ENCODE measurements at places on chromosomes 5 and 9.

GRCh38 chr5:171242521-171242920, 66.5 kb upstream of the TLX3 start:
- no peak for DNase-seq

DNA sequence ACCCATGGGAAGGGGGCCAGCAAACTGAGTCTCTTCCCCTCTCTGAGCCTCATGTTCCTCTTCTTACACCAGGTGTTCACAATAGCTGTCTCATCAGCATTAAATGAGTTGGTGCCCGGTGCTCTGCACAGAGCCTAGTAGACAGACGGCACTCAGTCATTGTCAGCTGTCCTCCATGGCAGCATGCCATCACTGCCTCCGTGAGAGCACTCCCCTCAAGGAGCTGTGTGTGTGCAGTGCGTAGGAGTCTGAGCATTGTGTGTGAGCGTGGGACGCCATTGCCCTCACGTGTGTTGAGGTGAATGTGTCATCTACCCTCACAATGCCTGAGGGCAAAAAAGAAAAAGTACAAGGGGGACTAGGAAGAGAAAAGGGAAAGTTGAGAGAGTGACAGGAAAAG, 536.5 kb downstream of the CDK5RAP2 start:
- DNase-seq = no peak

GRCh38 chr9:615756-616155, 225.7 kb upstream of the DMRT1 start:
- DNase-seq = no peak

GRCh38 chr5:172903790-172904189, 55.4 kb upstream of the RPL26L1 start:
- DNase-seq = no peak

DNA sequence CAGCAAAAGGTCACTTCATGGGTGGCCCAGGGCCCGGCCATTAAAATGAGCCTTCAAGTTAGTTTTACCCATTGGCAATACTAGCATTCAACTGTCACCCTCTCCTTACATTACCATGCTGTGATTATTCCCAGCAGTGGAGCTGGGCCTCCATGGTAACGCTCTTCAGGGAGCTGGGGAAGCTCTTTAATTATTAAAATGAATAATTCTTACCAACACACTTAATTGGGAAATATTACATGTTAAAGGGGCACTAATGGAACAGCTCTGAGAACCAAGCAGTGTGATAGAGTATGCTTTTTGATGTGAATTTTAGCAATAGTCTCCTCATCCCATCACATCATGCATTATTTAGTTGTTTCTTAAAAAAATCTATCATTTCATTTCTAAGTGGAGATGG, 187.2 kb downstream of the CEMIP2 start:
- no peak for DNase-seq

DNA sequence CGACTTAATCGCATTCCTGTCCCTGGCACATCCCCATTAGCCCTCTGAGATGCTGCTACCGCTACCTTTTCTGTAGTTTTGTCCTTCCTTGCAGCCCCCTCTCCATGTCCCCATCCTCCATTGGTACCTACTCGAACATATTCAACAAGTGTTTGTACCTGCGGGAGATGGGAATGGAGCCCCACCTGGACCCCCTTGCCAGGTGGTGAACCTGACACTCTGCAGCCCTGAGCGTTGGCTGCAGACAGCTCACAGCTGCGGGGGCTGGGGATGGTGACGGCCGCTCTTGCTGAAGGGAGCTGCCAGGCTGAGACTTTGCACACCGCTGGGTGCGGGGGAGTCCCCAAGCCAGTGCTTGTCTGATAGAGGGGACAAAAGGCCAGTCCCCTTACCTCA, 96.3 kb upstream of the DAP start:
- no peak for DNase-seq

DNA sequence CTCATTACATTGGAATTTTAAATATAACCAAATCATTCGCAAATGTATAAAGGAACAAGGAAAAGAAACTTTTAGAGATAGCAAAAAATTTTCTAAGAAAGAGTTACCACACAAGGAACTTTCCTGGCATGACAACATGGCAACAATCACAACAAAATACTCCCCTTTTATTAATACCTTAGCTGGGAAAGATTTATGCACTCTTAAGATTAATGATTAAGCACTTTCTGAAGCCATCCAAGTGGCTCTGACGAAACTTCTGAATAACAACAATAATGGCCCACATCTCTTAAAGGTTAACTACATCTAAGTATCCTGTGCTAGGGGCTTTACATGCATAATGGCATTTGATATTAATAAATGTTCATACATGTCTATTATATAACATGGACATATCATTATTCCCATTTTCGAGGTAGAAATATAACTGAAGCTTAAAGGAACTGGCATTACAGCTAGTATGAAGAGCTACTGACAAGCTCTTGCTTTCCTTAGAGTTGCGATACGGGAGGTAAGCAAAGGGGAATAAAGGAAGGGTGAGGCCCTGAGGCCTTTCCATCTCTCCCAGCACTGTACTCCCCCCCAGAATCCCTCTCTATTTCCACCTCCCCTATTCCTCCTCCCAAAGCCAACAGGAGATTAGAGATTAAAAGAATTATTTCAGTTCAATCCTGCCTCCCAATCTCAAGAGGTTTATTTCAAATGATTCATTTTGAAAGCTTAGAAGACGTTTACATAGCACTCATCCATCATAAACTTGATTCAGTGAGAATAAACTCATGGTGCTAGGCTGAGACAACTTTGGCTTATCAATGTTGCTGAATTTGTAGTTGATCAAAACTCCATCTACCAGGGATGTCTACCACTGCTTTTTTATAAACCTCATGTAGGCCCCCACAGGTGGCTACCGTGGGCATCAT, 9.6 kb downstream of the MTMR12 start:
- DNase-seq = no peak

DNA sequence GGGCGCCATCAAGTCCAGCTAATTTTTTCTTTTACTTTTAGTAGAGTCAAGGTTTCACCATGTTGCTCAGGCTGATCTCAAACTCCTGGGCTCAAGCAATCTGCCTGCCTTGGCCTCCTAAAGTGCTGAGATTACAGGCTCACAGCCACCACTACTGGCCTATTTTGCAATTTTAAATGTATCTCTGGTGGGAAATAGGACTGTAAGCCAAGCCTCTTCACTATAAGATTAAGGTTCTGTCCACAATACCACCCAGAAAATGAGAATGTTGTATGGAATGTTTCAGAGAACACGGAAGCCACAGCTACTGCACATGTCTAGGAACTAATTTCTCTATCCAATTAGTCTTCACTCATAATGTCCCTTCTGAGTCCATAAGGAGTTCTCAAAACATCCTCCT, 607.3 kb downstream of the PRELID2 start:
- DNase-seq = no peak

- DNase-seq = no peak
Measured at GRCh38 chr5:122009436-122009835, 47.7 kb downstream of the SRFBP1 start.

GRCh38 chr5:79694652-79695051, 5.0 kb downstream of the CMYA5 start:
- no peak for DNase-seq

DNA sequence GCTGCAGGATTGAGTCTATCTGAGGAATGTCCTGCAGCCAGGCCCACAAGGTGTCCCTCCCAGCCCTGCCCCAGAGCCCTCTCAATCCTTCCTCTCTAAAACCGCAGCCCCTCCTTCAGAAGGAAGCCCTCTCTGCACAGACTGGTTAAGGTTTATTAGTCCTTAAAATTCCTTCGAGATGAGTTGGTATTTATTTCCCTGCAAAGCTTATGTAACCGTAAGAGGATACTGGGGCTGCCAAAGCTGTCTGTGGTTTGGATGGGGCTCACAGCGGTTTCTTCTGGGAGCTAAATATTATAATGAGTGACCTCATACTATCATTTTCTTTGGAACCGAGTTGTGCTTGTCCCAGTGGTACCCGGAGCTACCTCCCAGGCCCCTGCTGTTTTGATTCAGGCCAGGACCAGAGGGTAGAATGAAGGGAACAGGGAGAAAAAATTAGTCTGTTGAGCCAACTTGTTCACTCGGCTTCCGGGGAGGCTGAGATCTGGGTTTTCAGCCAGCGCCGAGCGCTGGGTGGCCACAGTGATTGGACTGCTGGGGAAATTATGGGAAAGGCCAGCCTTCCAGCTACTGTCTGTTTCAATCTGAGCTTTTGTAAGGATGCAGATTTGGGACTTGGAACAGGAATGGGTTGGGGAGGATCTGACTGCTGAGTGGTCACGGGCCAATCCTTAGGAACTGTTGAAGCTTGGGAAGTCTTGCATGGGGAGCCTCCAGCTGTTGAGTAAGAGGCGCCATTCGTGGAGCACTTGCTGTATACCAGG, 107.5 kb downstream of the NDFIP1 start:
- no peak for DNase-seq

GRCh38 chr9:15373881-15374280, 48.8 kb upstream of the SNAPC3 start:
- no peak for DNase-seq

DNA sequence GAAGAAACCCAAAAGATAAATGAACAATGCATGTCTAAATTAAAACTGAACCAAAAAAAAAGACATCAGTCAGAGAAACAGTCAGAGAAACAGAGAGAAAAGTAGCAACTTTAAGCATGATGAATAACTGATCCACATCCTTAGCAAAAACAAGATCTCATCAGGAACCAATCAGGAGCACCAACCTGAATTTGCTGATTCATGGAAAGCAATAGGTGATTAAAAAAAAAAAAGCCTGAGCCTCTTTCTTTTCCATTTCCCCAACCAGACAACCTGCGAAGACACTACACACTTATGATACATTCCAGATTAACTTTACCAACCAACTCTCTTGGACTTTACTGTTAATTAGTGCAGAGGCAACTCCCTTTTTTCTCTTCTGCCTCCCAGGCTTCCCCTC, 112.7 kb upstream of the TAS2R1 start:
- DNase-seq = no peak

- no peak for DNase-seq
Measured at GRCh38 chr9:37977851-37978480, 74.0 kb upstream of the SLC25A51 start.

DNA sequence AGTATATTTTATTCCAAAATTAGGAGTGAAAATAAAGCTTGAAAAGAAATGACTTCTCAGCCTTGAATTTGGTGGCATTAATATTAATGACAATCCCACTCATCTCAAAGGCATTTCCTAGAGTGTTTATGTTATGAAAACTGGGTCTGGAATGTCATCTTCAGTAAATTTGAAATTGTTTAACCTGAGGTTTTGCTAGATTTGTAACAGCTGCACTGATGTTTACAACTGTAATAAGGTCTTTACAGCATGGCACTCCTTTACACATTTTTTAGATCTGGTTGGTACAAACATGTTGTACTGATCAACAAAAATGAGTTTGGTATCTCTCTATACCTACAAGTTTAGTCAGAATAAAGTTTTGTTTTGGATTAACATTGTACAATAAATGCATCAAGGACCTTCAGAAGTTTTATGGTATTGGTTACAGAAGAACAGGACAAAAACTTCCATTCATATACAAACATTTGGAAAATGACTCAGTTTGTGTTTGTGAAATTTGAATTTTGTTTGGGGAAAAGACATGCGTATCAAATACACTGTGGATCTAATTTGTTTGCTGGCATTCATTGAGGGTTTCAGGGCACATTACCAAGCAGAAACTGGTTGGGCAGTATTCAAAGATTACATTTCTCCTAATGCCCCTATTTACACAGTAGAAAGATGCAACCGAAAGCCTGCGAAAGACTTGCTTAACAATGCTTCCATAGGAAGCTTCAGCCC, 11.6 kb downstream of the FANCC start:
- no peak for DNase-seq

GRCh38 chr9:87650611-87651295, 75.2 kb upstream of the CTSL start:
- no peak for DNase-seq

DNA sequence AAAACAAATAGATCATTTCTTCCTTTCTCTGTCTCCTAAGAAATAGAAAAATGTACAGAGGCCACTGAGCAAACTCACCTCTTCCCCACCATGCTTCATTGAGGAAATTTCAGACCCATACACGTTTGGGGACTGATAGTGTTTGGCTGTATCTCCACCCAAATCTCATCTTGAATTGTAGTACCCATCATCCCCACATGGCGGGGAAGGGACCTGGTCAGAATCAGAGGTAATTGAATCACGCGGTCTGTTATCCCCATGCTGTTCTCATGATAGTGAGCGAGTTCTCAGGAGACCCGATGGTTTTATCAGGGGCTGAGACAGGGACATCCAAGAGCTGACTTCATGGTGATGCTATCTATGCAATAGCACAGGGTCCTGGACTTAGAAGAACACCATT, 1655.8 kb downstream of the MAT2B start:
- no peak for DNase-seq

DNA sequence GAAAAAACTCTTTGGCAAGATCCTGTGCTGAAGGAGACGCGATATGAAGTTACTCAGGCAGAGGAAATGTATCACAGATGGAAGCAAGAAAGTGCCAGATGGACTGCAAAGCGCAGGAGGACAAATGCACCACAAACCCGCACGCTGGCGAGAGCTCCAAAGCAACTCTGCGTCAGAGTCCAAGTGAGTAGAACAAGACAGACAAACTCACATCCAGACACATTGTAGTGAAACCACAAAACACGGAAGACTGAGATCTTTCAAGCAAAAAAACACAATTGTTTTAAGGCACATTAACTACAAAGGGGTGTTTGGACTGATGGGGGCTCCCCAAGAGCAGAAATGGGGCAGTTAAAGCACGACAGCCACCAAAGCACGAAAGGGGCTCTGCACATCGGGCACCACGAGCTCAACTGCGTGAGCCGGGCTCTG, 39.2 kb upstream of the NKD2 start:
- DNase-seq = no peak

GRCh38 chr5:32233696-32234447, 59.8 kb upstream of the GOLPH3 start:
- no peak for DNase-seq

DNA sequence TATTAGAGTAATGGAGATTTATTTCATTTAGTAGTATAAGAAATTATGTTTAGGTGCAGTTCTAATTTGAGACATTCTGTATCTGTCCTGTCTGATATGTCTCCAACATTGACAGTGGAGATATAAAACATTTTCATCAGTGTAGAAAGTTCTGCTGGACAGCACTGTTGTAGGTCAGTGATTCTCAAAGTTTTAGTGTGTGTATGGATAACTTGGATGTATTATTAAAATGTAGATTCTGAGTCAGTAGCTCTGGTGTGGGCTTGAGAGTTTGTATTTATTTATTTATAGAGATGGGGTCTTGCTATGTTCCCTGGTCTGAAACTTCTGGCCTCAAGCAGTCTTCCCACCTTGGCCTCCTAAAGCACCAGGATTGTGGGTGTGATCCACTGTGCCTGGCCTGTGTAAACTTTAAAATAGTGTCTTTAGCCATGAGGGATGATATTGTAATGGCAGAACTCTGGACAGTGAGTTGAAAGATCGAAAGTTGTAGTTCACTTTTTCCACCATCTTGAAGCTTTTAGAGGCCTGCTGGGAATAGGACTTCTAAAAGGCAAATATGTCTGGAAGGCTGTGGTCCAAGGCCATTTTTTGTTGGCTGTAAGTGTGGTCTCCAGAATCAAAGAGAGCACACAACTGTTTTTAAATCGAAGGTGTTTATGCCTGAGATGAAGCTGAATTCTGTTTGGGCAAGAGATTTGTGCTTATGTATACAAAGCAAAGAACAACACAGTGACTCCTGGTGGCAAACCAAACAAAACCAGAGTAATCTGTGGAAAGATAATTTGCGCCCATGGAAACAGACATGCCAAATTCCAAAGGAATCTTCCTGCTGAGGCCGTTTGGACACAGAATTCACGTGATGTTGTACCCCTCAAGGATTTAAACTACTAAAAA, 12.4 kb downstream of the UBAP1 start:
- DNase-seq = no peak

Data from effector memory CD8-positive, alpha-beta T cell (primary cell).